ENCODE measurements at places on chromosomes 7 and 10.
A peak's percentile ranks its signal among the peaks of the same experiment; 100 is the strongest.

DNA sequence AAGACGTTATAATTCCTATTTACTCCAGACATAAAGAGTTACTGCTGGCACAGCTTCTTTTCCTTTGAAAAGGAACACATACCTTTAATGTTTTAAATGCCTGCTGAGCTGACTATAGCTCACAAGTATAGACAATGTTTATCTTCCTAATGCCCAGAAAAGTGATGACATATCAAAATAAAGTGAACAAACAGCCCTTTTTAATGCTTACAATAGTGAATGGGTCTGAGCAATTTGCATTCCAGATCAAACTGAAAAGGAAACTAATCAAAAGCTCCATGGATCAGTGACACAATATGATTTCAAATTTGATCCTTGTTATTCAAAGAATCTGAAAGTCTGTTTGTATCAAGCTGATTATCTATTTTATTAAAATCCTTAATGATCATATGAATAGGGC lies 233.6 kb upstream of the SEMA3E start:
- peak; percentile 26 for DNase-seq

DNA sequence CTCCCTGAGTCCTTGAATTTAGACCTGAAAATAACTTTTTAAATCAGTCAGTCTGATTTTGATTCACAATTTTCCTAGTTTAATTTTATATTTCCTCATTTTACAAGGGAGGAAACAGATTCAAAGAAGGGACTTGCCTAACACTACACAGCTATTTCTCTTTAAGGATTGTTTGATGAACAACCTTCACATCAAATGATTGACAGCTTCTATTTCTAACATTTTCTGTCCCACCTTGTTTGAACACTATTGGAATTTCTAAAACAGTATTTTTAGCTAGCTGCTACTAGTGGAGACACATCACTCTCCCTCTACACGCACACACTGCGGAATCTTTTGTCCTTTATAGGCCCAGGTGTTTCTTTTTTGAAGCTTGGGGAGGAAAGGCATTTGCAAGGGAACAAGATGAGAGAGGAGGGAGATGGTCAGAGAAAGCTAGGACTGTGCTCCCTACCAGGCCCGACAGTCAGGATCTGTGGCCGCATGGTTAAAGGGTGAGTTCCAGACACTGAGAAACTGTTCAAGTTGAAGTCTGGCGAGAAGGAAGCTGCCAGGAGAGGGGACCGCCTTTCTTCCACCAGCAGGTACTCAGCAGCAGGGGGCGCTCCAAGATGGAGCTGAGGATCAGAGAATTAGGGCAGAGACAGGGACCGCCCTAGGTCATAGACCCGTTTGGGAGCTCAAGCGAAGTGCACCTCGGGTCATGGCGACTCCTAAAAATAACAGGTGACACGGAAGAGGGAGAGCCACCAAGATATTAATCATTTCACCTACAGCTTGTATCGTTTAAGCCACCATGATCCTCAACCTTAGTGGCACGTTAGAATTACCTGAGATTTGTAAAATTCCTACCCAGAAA lies 49.7 kb downstream of the DNAJC12 start:
- no peak for DNase-seq

- peak; percentile 27 for DNase-seq
Measured at GRCh38 chr10:19713800-19714525, 102.3 kb upstream of the PLXDC2 start.

GRCh38 chr7:47970761-47971160 lies 8.7 kb downstream of the HUS1 start:
- no peak for DNase-seq

GRCh38 chr10:17841050-17841449 lies 31.9 kb downstream of the MRC1 start:
- DNase-seq, result no peak

DNA sequence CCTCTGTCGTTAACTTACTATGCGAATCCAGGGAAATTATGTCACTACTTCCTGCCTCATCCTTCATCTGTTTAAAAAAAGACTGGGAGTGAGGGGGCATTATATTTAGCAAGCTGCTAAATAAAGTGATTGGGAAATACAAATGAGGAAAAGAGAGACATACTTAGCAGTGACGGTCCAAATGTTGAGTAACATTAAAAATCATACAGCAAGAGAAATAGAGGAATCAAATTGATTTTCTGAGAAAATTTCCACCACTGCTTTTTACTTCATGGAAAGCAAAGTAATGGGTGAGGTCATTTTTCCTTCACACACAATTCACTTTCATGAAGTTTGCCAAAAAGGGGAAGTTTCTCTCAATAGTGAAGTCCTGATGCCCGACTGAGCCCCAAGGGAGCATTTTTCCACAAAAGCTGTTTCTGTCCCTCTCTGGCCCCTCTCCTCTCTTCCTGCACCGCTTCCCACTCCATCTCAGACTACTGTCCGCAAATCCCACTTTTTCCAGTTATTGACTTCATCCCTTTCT lies 61.9 kb upstream of the ADO start:
- DNase-seq, result no peak

DNA sequence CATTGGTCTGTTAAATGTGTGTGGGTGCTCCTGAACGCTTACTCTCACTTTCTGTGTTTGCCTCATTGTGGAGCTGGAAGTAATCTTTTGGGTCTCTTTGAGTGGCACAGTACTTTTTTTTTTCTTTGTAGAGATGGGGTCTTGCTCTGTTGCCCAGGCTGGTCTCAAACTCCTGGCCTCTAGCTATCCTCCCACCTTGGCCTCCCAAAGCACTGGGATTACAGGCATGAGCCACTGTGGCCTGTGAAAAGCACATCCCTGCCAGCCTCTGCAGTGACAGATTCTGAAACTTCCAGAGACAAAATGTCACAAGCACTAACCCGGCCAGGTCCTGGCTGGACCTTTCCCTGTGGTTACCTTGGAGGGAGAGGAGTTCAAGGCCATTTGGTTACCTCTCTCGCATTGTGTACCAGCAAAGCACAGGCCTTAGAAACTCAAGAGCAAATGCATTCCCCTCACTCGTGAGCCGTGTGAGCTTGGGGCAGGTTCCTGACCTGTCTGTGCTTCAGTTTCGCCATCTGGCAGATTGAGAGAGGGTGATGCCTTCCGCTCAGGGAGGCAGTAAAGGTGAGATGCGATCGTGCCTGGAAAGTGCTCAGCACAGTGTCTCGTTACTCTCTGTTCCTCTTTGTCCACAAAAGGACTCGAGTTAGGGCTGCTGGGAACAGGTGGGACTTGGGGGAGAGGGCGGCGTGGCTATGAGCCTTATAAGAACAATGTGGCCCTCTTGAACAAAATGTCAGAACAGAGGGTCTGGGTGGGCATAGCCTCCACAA lies 72.6 kb upstream of the SEPHS1 start:
- DNase-seq, result no peak

GRCh38 chr10:1631282-1631681 lies 106.0 kb downstream of the ADARB2 start:
- DNase-seq, result no peak

GRCh38 chr10:84244651-84245270 lies at the start of gene RGR:
Gene RGR (plus strand): TSS chr10:84245053. CDS start chr10:84245091, 38 bp downstream.
- DNase-seq, result peak; percentile 98

DNA sequence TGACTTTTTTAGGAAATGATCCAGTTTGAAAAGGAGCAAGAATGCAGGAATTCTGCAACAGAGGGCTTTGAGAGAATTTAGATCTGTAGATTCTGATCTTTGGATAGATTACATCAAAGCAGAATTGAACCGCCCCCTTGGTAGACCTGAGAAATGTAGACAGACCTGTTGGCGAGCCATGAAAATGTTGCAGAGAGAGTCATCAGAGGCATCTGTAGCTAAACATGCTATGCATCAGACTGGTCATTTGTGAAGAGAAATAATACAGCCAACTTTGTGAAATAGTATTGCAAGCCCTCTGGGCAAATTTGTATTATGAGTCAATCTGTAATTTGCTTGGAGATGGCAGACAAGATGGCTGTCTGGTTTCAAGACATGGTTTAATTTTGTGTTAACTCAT lies 4.3 kb upstream of the C1GALT1 start:
- no peak for DNase-seq

DNA sequence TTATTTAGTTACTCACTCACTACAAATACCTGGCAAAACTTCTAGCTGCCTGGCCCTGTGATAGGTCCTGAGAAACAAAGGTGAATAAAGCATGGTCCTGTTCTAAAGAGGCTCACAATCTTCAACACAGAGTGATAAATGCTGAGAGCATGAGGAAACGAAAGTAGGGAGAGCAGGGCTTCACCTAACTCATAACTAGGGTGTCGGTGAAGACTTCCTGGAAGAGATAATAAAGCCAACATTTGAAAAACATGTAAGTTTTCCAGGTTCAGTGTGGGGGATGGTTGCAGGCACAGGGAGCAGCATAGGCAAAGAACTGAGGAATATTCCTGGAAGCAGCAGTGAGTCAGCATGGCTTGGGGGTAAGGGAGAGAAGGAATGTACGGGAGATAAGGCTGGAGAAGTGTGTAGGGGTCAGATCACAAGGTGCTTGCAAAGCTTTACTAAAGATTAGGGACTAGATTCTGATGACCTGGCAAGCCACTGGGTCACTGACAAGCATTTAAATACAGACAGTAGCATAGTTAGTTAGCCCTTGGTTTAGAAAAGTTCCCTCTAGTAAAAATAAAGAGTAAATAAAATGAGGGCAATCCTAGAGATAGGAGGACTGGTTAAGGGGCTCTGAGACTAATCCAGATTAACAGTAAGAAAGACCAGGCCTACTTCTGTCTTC lies 5.1 kb downstream of the KEL start:
- no peak for DNase-seq

DNA sequence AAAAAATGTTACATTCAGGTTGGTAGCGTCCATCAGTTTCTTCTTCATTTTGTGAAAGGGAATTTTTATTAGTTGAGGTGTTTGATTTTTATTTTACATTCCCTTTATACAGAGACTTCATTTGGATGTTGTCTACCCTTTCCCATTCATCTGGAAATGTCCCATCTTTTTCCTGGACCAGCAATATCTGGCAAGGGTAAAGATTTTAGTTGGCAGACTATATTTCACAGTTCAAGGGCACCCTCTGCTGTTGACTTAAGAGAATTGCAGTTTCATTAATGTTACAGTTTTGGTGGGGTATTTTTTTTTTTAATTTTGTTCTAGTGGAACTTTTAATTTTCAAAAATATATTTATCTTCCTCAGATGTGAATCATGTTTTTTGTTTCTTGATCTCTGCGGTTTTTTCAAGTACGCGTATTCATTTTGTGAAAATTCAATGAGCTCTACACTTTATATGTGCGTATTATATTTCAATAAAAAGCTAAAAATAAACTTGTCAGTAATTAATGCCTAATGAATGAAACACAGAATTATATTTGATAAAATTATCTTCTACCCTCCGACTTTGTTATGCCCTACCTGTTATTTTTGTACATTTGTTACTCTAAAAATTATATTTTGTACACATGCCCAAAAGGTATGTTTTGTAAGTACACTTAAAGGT lies 97.9 kb upstream of the KLF14 start:
- DNase-seq, result peak; percentile 24

- no peak for DNase-seq
Measured at GRCh38 chr7:116284390-116284789, 74.1 kb downstream of the TES start.

- peak; percentile 21 for DNase-seq
Measured at GRCh38 chr7:34133983-34134782, 228.8 kb downstream of the BMPER start.

GRCh38 chr7:16989811-16990413 lies 108.1 kb upstream of the AGR3 start:
- DNase-seq, result peak; percentile 84

GRCh38 chr10:102765336-102765735 lies 21.6 kb downstream of the WBP1L start:
- no peak for DNase-seq

- DNase-seq, result no peak
Measured at GRCh38 chr7:107966711-107967110, 36.2 kb downstream of the LAMB1 start.

- DNase-seq, result no peak
Measured at GRCh38 chr7:78438433-78438832, 639.9 kb downstream of the PHTF2 start.

GRCh38 chr10:11639849-11640764 lies 28.7 kb upstream of the USP6NL start:
- no peak for DNase-seq

GRCh38 chr10:87092376-87092860 lies 2.2 kb downstream of the GLUD1 start:
- no peak for DNase-seq

- DNase-seq, result no peak
Measured at GRCh38 chr10:16904639-16905061, 87.4 kb upstream of the RSU1 start.

GRCh38 chr10:11881477-11882417 lies 58.6 kb downstream of the PROSER2 start:
- no peak for DNase-seq

DNA sequence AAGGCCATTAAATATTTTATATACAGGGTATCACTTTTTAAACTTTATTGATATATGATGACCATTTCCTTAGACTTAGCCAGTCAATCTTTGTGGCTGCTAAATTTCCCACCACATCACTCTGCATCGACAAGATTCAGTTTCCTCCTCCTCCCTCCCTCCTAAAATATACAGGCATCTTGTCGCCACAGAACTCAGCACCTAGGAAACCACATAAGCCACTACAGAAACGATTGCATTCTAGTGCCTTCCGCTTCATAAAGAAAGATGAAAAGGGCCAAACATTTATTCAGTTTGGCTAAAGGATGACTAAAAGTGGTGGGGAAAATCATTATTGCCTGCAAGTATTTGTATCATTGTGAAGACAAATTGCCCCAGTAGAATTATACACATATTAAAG lies 30.7 kb downstream of the ERCC6 start:
- DNase-seq, result no peak

DNA sequence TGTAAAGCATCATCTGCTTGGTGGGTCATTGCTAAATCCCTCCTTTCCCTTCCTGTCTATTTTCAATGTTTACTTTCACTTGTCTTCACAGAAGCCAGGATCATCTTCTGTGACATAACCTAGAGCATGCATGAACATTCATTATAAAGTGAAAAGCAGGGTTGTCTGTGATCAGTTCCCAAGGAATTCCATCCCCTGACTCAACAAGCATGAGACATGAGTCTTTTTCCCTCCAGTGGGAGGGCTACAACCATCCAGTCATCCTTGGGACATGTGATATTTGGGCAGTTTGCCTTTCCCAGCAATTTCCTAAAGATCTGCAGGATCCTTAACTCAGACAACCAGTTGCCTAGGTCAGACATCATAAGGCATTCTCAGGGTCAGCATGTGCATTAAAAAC lies 166.3 kb upstream of the TMEM196 start:
- DNase-seq, result no peak

DNA sequence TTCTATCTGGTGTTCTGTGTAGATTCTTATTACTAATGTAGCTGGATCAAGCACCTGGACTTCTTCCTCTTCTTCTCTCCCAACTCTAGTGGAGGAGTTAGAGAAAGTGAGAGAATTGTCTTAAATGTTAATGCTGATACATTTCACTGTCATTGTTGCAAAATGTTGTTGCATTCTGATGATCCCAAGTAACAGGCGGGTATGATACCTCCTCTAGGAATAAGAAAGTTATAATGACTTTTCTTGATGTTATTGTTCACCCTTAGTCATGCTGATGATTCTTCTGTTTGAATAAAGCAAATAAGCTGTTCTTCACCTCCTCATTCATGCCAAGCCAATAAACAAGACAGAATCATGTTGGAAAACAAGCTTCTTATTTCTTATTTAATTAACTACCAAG lies 9.1 kb downstream of the CHRM2 start:
- DNase-seq, result no peak

- no peak for DNase-seq
Measured at GRCh38 chr7:45515346-45515745, 58.8 kb upstream of the ADCY1 start.

GRCh38 chr7:66521675-66522074 lies 107.0 kb upstream of the KCTD7 start:
- no peak for DNase-seq
